ENCODE measurements at places on chromosomes 13 and 19.

- no peak for DNase-seq
- H3K27ac ChIP-seq: no peak overlapping the region
- H3K27me3 ChIP-seq: no peaks in the 10 kb centered on the region
- H3K36me3 ChIP-seq: no peaks in the 10 kb centered on the region
- H3K4me3 ChIP-seq: no peak overlapping the region
Observed at GRCh38 chr19:54311486-54311885, 1.5 kb downstream of the LILRA5 start.

DNA sequence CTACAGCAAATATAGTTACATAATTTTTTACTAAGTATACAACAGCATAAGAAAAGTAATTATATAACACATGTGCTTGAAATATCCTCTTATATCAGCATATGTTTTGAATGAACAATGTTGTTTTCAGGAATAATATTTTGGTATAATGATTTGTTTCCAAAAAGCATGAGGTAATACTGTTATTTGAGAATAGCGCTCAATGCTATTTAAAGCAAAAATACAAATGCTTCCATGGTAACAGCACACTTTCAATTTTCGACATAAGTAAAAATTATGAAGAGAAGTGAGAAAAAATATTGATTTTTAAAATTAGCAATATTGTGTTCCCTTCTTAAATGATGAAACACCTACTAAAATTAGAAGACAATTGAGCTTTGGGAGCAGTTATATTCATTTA, 715.9 kb upstream of the ATXN8OS start:
- no peak for DNase-seq
- H3K27me3 ChIP-seq: no peaks in the 10 kb centered on the region
- H3K36me3 ChIP-seq: no peaks in the 10 kb centered on the region

GRCh38 chr19:52748336-52748950, 13.6 kb upstream of the ZNF611 start:
- no peak overlapping the region for H3K27ac ChIP-seq
- H3K4me3 ChIP-seq: no peak overlapping the region
- no peaks in the 10 kb centered on the region for H3K27me3 ChIP-seq
- no peaks in the 10 kb centered on the region for H3K4me1 ChIP-seq
- H3K36me3 ChIP-seq: no peaks in the 10 kb centered on the region

DNA sequence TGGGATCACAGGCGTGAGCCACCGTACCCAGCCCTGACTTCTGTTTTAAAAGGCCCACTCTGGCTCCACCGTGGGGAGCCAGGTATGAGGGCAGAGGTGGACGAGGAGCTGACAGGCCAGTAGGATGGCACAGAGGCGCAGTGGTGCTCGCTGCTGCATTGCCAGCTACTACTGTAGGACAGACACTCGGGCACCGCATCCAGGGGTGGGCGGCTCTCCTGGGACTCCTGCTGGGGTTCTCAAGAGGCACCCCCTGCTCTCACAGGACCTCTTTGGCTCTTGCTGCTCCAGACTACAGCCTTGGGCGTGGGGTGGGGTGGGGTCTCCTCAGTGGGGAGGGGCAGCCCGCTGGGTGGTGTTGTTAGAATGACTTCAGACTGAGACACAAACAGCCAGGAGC, 53.4 kb downstream of the LATS2 start:
- no peaks in the 10 kb centered on the region for H3K36me3 ChIP-seq
- H3K4me1 ChIP-seq: no peaks in the 10 kb centered on the region
- H3K27me3 ChIP-seq: no peaks in the 10 kb centered on the region
- H3K4me3 ChIP-seq: no peak overlapping the region

GRCh38 chr13:35850569-35850968, 280.6 kb downstream of the DCLK1 start:
- no peak for DNase-seq
- no peak overlapping the region for H3K4me3 ChIP-seq
- H3K4me1 ChIP-seq: no peaks in the 10 kb centered on the region
- no peaks in the 10 kb centered on the region for H3K27me3 ChIP-seq
- no peak overlapping the region for H3K27ac ChIP-seq
